ENCODE measurements at places on chromosomes 11 and 22.

DNA sequence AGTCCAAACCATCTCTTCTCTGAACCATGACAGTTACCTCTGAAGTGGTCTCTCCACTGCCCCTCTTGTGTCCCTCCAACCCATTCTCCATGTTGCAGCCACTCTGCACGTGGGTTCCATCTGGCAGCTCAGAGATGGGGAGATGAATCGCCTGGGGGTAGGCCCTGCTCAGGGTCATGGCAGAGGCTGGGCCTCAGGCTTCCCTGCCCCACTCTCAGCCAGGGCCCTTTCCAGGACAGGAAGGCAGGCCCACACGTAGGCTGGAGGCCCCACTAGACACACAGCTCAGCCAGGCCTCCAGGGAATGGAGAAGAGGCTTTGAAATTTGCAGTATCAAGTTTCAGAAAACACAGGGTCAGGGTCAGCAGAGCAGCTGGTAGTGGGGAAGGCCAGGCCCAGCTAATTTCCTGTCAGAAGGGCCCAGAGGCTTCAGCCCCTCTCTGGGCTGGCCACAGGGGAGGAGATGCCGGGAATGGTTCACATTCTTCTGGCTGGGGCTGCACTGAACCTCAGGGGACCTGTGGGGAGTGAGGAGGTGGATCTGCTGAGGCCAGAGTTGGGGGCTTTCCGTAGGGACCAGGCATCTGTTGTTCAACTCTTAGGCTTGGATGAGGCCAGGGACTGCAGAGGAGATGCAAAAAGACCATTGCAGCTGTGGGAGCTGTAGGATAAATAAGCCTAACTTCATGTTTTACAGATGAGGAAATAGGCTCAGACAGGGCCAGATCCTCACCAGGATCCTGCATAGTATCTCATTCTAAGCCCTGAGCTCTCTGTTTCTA lies 101.6 kb downstream of the SWAP70 start:
- no peak for DNase-seq

DNA sequence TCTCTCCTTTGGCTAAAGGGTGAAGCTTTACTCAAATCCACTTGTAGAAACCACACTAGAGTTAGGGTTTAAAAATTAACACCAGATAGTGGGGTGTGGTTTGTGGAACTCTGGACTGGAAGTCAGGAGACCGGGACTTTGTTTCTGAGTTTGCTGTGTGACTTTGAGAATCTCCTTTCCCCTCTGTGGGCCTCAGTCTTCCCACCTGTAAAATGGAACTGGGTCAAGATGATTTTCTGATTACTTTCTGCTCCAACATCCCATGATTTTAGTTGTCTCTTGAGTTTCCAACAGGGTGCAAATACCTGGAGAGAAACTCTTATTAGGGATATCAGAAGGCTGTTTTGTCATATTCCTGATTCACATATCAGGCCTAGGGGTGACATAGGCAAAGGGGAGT lies 301.0 kb downstream of the MIAT start:
- no peak for DNase-seq

- DNase-seq = no peak
Measured at GRCh38 chr11:61377461-61378160, 14.8 kb upstream of the TMEM216 start.

DNA sequence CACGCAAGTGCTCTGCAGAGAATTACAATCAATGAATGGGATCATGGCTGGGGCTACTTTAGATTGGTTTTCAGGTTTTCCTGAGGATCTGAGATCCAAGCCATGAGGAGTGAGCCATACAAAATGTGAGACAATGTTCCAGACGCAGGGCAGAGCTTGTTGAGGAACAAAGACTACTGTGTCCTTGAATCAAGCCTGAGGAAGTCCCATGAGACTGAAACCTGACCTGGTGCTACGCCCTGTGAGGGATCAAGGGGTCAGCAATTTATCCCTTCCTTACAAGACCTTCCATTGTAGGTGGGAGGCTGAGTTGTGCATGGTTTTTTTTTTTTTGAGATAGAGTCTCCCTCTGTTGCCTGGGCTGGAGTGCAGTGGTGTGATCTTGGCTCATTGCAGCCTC lies 2.1 kb downstream of the INCENP start:
- DNase-seq = no peak

DNA sequence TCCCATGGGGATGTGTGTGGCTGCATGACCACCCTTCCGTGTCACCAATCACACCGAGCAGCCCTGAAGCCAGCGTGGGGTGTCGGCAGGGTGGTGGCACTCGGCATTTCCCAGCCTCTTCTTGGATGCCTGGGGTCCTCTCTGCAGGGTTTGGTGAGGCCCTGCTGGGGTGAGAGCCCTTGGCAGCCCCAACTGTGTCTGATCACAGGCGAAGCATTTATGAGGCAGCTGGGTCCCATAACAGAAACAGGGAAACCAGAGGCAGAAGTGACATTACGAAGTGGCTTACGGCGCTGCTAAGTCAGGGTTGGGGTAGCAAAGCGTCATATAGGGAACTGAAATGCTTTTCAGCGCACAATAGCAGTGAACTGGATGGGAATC lies 92.3 kb upstream of the SEPTIN5 start:
- no peak for DNase-seq

Measured in stimulated activated naive CD4-positive, alpha-beta T cell (primary cell).